ENCODE measurements at places on chromosomes 1 and 21.

- DNase-seq, result no peak
These were observed 187.1 kb downstream of the LMO4 start for GRCh38 chr1:87515781-87516180.

DNA sequence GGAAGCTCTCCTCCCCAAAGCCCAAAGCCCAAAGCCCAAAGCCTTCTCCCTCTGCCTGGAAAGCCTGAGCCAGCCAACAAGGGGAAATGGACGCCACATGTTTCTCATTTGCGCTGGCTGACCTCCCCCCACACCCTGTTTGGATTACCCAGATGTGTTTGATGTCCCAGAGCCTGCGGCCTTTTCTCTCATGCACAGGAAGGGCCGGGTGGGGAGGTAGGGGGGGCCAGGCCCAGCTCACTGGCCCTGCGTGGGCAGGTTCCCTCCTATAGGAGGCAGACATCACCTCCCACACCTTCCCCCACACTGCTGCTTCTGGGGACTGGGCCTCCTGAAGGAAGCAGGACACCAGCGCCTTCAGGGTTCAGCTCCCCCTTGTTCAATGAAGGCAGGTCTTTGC is 116.3 kb downstream of the NAV1 start:
- no peak for DNase-seq

GRCh38 chr1:35379317-35380000 is 111.0 kb downstream of the ZMYM4 start:
- no peak for DNase-seq

- no peak for DNase-seq
These were observed 49.5 kb upstream of the NPL start for GRCh38 chr1:182740120-182740519.

DNA sequence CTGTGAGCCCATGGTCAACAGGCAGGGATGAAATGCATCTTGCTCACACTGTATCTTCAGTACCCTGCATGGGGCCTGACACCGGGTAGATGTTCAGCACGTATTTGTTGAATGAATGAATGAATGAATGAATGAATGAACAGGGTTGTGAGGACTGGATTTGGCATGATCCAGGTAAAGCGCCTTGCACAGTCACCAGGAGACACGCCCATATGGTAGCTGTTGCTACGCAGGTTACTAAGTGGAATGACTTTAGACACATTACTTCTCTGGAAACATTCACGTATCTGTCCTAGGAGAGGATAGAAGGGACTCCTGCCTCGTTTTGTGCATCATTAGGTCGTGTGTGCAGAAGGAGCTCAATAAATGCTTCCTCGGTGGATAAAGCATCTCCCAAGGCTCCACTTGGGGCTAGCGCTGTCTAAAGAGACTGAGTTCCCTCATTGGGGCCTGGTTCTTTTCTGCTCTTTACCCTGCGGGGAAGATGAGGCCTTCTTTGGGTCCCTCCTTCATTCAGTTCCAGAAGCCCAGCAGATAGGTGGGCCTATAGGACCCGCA is 54.2 kb downstream of the NDUFS5 start:
- no peak for DNase-seq

DNA sequence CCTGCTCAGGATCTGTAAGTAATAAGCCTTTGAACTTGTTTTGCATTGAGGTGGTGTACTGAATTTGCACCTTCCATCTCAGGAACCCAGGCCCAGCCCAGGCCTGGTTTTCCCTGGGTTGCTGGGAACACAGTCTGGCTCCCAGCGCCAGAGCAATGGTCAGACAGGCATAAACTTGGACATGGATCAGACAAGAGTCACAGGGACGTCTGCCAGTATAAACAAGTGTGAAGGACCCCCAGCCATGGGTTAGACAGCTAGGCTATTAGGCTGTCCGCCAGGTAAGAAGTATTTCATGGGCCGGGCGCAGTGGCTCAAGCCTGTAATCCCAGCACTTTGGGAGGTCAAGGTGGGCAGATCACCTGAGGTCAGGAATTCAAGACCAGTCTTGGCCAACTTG is 5.5 kb downstream of the IFNLR1 start:
- DNase-seq, result no peak

GRCh38 chr1:214658785-214659184 is 55.8 kb downstream of the CENPF start:
- DNase-seq, result no peak

DNA sequence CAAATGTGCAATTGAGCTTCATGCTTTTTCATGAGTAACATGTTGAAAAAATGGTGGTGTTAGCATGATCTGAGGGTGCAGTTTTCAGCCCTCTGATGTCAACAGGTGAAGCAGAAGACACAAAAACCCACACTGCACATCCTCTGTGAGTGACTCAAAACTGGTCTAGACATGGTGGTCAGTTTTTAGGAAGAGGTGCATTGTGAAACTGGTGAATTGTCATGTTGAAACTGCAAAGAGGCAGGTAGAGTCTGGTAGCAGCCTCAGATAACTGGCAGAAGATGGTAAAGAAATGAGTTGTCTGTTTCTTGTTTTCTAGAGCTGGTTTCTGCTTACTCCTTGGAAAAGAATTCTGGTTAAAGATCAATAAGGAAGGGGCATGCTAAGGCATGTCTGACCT is 97.3 kb upstream of the HMCN1 start:
- no peak for DNase-seq

DNA sequence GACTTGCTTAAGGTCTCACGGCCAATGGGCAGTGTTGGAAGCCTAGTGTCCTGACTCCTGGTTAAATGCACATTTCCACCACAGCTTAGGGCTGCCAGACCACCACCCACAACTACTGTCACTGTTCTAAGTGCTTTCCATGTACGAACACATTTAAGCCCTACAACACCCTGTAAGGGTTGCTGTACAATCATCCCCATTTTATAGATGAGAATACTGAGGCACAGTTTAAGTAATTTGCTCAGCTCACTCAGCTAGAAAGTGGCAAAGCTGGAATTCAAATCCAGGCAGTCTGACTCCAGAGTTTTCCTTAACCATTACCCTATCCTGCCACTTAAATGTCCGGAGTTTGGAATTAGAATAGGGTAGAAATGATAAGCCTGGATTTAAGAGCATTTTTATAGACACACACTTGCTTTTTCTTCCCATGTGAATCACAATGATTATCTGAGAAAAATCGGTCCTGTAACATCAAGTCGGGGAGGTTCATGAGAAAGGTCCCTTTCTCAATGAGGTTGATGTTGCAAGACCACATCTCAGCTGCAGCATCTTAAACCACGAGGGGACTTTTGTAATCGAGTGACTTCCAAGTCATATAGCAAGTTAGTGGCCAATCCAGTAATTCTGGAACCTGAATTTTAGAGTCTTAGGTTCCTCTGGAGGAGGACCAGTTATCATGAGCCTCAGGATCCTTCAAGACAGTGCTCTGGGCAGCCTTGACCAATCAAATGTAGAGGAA is 8.6 kb downstream of the E2F2 start:
- no peak for DNase-seq

DNA sequence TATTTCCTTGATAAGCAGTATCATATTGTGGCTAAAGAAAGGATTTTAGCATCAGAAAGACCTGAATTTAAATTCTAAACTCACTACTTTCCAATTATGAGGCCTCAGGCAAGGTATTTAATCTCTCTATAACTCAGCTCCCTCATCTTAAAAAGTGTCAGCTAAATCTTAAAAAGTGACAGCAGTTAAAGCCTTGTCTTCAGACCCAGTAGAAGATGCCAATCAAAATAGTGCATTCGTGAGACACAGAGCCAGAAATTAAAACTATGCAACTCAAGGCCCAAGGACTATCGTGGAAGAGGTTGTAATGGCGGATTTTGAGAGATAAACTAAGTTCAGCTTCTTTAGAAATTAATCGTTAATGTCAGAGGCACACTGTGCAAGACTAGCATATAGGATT is 677.5 kb upstream of the BRINP3 start:
- no peak for DNase-seq

GRCh38 chr1:200310824-200311223 is 99.0 kb downstream of the ZNF281 start:
- no peak for DNase-seq

DNA sequence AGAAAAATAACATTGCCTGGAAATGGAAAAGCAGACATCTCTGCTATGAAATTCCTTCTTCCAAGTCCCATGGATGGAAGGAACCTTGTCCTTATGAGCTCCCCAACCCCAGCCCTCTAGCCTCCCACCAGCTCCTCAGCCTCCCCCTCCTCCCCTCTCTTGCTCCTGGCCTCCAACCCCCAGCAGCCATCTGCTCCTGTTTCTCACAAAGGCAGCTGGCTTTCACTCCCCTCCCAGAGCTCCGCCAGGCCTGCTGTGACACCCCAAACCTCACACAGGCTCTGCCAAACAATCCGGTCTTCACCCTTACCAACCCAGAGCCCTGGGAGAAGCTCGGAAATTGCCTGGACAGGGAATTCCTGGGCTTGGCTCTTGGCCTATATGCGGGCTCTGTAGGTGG is 69.2 kb downstream of the KLHDC7A start:
- no peak for DNase-seq

- no peak for DNase-seq
These were observed 14.0 kb downstream of the DEGS1 start for GRCh38 chr1:224196813-224197600.

GRCh38 chr21:42619166-42619565 is 34.3 kb upstream of the PDE9A start:
- DNase-seq, result no peak

- no peak for DNase-seq
These were observed 2.0 kb downstream of the UBE2Q1 start for GRCh38 chr1:154556422-154556821.

- DNase-seq, result no peak
These were observed 42.8 kb downstream of the HS2ST1 start for GRCh38 chr1:86957221-86957620.

DNA sequence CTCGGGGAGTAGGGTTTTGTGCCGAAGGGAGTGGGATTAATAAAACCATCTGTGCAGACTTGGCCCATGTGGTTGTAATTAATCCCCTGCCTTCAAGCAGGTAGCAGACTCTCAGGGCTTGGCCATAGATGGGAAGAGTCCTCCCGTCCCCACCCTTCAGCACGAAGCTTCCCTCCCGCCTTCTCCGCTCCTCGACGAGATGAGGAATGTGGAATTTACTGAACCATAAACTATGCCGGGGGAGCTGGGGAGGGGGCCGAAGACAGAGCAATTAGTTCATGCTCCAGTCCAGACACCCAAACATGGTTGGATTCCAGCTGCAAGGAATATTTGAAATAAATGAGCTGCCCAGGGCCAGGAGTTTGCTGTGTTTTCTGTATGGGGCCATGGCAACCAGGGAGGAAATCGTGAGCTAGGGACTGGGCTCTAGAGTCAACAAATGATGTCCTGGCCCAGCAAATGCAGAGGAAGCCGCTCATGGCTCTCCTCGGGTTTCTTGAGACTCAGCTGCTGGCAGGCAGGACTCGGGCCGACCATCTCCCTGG is 78.8 kb downstream of the SPSB1 start:
- DNase-seq, result no peak

DNA sequence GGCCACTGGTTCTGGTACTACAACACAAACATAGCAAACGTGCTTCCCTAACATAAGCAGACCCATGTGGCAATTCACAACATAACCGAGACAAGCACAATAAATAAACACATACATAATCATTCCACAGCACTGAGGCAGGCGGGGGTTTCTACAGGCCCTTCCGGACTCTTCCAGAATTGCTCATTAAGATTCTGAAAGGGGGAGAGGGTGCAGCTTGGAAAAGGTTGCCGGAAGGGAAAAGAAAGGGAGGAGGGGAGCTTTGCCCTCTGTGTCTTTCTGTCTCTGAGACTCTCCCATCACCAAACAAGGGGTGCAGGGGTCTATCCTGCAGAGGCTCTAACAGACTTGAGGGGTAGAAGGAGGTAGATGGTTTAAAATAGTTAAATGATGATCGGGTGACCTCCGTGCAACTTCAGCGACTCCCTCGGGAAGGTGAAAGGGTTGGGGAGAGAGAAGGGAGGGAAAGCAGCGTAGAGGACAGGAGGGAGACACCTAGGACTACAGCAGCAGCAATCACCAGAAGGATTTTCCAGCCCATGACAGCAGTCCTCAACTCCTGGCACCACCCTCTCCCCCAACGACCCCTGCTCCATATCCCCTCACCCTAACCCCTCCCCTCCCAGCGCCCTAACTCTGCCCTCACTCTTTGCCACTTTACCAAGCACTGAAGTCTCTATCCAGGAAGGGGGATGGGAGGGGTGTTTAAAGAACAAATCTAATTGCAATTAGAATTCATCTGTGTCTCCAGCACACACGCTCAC is 365.5 kb upstream of the ESRRG start:
- DNase-seq, result no peak

GRCh38 chr1:2611621-2612437 is 21.0 kb downstream of the MMEL1 start:
- no peak for DNase-seq

GRCh38 chr1:68028566-68028965 is 21.9 kb downstream of the DIRAS3 start:
- no peak for DNase-seq

DNA sequence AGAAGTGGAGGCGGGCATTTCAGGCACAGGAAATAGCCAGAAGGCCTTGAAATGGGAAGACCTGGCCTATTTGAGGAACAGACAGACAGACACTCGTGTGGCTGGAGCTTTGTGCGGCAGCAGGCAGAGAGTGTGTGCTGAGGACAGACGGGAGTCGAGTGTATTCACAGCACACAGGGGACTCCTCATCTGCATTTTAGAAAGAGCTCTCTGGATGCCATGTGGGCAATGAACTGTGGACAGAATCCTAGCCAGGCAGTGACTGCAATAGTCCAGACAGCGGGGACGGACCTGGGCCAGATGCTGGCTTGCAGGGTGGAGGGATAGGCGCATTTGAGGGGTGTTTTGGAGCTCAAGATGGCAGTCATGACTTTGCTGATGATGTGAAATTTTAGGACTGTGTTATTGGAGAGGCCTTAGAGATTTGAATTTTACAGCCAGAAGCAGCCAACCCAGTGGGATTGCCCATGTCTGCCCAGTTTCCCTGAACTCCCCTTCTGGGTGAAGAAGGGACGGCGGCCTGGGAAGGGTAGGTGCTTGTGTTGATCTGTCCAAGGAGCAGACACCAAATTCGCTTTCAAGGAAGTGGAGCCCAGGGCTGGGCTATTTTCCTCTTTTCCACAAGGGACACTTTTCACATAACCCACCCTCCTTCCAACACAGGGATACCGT is 43.7 kb downstream of the CHAF1B start:
- no peak for DNase-seq

- DNase-seq, result no peak
These were observed 21.9 kb downstream of the DPYD start for GRCh38 chr1:97898948-97899347.

- no peak for DNase-seq
These were observed at the start of gene GJA5 for GRCh38 chr1:147760481-147761260. Gene GJA5, minus strand, starts transcription at chr1:147760602. Its CDS starts 1,364 bp downstream, at chr1:147759238.

DNA sequence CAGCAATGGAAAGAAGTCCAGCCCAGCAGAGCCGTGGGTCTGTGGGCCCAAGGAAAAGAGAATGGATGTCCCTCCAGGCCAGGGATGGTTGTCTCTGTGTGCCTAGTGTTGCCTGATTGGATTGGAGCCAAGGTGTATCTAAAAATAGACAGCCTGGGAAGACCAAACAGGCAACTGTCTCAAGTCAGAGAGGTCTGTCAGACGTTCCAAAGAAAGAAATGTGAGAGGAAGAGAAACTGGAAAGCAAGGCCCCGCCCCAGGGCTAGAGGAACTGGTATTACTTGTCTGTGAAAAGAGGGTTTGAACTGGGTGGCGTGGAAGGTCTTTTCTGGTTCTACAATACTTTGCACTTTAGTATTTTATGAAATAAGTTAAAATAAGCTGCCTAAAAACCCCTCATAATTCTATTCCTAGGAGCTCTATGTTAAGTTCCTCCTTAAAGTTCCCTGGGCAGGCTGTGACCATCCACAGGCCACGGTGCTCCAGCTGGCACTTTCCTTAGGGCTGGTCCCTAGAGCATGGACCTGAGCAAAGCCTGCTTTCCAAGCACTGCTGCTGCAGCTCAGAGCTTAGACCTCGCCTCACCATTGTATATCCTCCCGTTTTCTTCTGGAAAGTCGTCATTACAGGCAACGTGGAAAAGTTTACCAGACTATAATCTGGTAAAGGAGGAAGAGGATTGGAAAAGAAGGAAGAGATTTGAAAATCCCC is 151.6 kb downstream of the DISC1 start:
- no peak for DNase-seq

All from CD4-positive, alpha-beta T cell treated with Interleukin-1 beta for 1 hour (primary cell).